ENCODE measurements at places on chromosomes 4 and X. TPM values are rescaled to one million over a fixed set of nuclear protein-coding genes. Genes with fewer than 3 reads are reported as not detected.

Gene MTMR8
- 6.3 TPM for total RNA-seq

- no peaks in the 10 kb centered on the region for H3K4me1 ChIP-seq
- H3K27ac ChIP-seq: no peak overlapping the region
- H3K4me3 ChIP-seq: no peak overlapping the region
- H3K27me3 ChIP-seq: no peaks in the 10 kb centered on the region
These were observed 21.2 kb upstream of the SLC25A31 start for GRCh38 chr4:127708985-127709384.

GRCh38 chr4:110296892-110297291, 98.5 kb upstream of the ELOVL6 start:
- DNase-seq: no peak
- H3K4me3 ChIP-seq: no peak overlapping the region
- H3K27me3 ChIP-seq: no peaks in the 10 kb centered on the region
- no peak overlapping the region for H3K27ac ChIP-seq

DNA sequence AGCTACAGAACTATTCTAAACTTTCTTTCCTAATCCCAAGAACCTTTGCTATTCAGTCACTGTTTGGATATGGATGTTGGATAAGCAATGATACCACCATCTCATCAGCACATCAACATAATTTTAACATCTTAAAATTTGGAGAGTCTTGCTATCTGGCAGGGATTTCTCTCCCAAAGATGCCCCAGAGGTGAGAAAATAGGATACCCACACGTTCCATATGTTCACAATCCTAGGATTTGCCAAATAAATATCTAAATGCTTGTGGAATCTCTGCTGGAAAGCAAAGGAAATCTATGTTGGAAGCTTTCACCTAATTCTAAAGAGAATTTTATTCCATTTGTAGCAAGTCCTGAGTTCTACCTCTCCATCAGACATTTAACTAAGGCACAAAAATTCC, 24.4 kb downstream of the SOWAHB start:
- H3K4me3 ChIP-seq: no peak overlapping the region
- H3K27me3 ChIP-seq: no peaks in the 10 kb centered on the region
- no peaks in the 10 kb centered on the region for H3K36me3 ChIP-seq
- no peaks in the 10 kb centered on the region for H3K4me1 ChIP-seq
- no peak overlapping the region for H3K27ac ChIP-seq
- DNase-seq: no peak

Gene DCLK2
- total RNA-seq: 0.37 TPM

All from H1 (cell line).